Activated CD8-positive, alpha-beta memory T cell treated with anti-CD3 and anti-CD28 coated beads for 1 hour (primary cell): ENCODE measurements at places on chromosomes 2 and 18.

DNA sequence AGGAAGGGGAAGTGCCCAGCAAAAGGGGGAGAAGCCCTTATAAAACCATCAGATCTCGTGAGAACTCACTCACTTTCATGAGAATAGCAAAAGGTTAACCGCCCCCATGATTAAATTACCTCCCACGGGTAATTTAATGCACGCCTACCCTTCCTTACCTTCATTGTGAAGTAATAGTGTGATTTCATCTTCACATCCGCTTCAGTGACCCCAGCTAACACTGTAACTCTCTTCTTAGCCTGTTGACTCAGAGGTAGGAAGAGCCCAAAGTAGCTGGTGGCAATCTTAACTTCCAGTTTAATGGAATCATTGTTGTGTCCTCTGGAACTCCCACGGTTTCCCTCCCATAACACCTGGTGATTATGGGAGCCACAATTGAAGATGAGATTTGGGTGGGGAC lies 120.5 kb downstream of the GULP1 start:
- no peak for DNase-seq

- DNase-seq: no peak
Measured at GRCh38 chr2:127609818-127610217, 36.1 kb upstream of the GPR17 start.

DNA sequence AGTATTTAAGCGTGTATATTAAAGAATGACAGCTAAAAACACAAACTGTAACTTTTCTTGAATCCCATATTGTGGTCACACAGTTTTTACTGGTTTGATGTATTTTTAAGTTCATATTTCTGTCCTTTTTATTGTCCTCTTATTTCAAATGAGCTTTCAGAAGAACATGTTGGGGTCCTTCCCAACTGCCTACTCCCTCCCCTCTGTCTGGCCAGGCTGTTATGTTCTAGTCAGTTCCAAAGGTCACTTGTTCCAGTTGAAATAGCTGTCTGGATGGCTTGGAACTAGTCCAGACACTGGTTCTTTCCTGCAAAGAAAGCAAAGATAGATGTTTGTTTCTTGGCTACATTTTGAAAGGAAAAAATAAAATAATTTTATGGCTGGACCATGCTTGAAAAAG lies 306.9 kb downstream of the GULP1 start:
- DNase-seq: no peak

DNA sequence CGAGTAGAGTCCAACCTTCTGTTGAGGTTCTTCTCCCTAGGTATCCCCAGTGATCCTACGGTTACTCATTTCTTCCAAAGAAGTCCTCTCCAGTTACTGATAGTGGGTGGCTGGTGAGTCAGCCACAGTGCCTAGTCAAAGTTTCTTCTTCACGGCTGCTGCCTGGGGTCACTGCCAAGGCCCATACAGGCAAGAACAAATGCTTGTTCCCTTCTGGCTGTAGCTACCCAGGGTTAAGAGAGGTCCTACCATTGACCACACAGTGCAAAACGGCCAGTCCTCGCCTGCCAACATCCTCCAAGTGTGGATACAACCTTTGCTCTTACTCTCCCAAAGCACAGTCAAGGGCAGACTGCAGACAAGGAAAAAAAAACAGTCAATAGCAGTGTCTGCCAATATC lies 2.9 kb upstream of the PTPN4 start:
- DNase-seq: no peak

- DNase-seq: no peak
Measured at GRCh38 chr2:124328397-124328796, 303.3 kb downstream of the CNTNAP5 start.
